Activated naive CD4-positive, alpha-beta T cell (primary cell): ENCODE measurements at places on chromosomes 7 and 10.

DNA sequence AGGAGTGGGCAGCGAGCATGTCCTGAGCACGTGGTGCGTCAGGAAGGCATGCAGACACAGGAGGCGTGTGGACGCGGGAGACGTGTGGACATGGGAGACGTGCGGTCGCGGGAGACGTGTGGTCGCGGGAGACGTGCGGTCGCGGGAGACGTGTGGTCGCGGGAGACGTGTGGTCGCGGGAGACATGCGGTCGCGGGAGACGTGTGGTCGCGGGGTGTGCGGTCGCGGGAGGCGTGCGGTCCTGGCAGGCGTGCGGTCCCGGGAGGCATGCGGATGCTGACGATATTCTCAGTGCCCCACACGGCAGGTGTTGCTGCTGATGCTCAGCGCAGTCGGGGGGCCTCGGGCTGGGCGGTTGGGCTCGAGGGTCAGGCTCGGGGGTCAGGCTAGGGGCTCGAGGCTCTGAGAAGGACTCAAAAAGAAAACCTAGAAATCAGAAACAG is 94.2 kb downstream of the NKX6-2 start:
- no peak for DNase-seq

DNA sequence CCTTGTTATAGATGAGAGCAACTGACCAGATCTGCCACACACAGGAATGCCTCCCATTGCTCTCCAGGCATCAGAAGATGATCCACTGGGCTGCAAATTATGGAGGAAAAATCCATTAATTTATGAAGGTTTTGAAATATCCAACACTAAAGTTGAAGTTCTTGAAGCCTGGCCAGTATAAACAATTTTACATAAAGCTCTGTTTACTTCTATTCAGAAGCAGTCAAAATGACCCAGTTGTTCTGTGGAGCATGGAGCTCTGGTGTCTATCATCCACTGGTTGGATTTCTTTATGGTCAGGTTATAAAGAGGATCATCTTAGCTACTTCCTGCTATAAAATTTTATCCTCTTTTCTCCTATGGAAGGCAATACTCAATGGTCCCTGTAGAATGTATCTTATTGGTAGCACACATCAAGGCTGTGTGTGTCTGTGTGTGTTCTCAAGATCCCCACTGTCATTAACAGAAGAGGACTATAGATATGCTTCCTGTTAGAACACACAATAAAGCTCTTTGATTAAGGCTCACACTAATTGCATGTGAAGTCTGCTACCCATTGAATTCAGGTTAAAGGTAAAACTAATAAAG is 747.4 kb downstream of the SUGCT start:
- DNase-seq: no peak

DNA sequence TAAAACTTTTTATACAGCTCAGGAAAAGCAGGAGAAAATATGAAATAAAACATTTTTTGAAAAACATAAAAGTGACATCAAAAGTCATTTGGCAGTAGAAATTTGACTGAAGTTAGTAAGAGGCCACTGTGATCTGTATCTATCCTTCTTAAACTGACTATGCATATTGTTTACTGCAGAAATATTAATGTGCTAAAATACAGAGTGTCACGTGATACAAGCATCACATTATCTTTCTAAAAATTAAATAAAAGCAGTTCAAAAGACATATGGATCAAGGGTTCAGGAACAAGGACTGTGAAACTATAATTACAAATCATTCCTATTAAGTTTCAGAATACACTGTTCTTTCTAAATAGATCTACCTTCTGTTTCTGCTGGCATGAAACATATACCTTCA is 33.7 kb downstream of the PARP12 start:
- no peak for DNase-seq

DNA sequence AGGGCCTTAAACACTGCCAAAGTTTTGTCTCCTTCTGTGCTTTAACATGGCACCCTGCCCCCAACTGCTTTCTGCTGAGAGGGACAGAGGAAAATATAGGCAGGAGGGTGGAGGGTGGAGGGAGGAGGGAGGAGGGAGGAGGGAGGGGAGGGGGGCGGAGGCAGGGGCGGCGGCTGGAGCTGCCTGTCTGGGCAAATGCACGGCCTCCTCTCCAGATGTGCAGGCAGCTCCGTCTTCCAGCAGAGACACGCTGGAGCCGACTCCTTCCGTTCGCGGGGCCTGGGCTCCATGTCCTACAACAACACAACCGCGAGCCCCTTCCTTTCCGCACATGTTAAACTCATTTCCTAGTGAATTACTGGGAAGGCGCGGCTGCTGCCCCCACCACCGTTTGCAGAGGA is 14.2 kb downstream of the EBF3 start:
- DNase-seq: no peak
